H7 (cell line): ENCODE measurements at places on chromosomes 5 and 9. TPM values are rescaled to one million over a fixed set of nuclear protein-coding genes. Genes with fewer than 3 reads are reported as not detected.

The TTC23L gene
- 0.55 and 1.4 TPM in 2 replicates for total RNA-seq

The ZNF622 gene
- 38.5 and 40.1 TPM in 2 replicates for total RNA-seq

The TAF11L10 gene
- not detected in 2 replicates for total RNA-seq

- DNase-seq = peak; percentile 33
These were observed 193.2 kb downstream of the CACNA1B start for GRCh38 chr9:138070815-138071214.

- DNase-seq = no peak
These were observed 74.9 kb upstream of the NIPAL4 start for GRCh38 chr5:157384971-157385709.

DNA sequence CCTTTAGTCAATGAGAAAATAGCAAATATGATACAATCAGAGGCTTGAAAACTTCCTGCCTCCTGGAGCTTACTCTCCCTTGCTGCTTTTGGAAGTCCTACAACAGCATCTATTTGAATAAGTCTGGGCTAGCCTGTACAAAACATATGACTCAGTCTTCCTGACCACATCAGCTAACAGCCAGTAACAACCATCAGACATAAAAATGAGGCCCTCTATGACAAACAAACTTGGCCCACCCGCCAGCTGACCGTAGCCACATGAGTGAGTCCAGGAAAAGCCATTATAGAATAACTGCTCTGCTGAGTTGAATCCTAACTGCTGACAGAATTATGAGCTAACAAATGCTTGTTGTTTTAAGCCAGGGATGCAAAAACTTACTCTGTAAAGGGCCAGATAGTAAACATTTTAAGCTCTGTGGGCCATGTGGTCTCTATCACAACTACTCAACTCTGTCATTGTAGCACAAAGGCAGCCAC lies 347.6 kb downstream of the PTPRD start:
- DNase-seq = no peak

DNA sequence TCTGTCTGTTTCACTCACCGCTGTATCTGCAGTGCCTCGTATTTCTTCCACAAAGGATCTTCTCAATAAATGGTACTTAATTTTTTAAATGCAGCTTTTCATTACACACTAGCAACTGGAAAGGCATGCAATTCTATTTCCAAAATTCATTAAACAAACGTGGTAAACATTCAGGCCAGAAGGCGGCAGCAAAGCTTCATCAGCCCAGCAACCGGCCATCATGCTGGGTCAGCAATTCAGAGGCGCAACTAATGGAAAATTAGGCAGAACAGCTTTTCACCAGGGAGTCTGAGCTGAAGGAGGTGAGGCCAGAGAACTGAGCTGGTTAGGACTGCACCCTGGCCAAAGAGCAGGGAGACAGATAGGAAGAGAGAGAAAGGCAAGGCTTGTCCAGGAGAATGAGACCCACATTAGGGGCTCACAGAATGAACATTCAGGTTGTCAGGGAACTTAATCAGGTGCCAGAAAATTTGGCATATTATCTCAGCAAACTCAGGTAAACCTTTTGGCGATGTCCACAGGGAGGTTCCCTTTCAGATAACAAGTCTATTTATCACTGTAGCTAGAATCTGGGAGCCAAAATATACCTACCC lies 17.7 kb upstream of the RNF180 start:
- DNase-seq = peak; percentile 69

- DNase-seq = no peak
These were observed 10.6 kb downstream of the UNC5A start for GRCh38 chr5:176820937-176821336.

DNA sequence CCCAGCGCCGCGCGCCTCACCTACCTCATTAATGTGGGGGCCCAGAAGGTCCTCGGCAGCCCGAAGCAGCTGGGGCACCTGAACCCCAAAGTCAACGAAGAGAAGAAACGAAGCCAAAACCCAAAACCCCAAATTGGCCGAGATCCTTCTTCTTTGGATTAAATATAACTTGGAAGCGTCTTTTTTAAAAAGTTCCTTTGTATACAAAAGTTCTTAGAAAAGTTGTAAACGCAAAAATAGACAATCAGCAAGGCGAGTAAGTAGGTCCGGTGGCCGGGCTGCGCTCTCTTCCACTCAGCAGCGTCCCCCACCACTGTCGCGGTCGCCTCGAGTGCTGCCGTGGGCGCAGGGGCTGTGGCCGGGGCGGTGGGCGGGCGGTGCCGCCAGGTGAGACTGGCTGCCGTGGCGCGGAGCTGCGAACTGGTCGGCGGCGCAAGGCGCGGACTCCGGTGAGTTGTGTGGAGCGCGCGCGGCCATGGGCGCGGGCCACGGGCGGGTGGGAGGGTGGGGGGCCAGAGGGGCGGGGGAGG lies 360 bp downstream of the KLF4 start:
- peak; percentile 69 for DNase-seq

The PALM2AKAP2 gene
- total RNA-seq = 0.15 and 1.1 TPM in 2 replicates

GRCh38 chr5:17743580-17744435 lies 109.5 kb downstream of the TAF11L14 start:
- DNase-seq = no peak

The SLC34A3 gene
- 0.03 TPM in 1 of 2 replicates, not detected in the other for total RNA-seq

The MAMDC2 gene
- total RNA-seq = 2.0 and 5.4 TPM in 2 replicates

- DNase-seq = peak; percentile 70
These were observed 126.7 kb downstream of the SLC25A46 start for GRCh38 chr5:110865400-110866094.

DNA sequence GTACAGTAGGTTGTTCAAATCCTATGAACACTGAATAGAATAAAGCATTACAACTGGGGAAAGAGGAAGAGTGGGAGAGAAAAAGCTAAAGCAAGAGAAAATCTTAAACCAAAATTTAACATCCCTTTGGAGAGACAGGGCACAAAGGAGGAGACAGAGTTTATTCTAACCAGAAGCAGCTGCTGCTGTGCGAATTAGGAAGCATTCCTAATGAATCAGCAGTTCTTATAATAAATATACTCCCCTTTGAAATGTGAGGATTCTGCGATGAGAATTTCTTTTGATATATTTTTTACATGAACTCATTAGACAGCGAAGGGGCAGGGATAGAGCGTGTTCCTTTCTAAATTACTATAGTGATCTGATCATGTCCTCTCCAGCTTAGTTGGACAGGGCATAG lies 233.4 kb downstream of the DENND1A start:
- DNase-seq = no peak

DNA sequence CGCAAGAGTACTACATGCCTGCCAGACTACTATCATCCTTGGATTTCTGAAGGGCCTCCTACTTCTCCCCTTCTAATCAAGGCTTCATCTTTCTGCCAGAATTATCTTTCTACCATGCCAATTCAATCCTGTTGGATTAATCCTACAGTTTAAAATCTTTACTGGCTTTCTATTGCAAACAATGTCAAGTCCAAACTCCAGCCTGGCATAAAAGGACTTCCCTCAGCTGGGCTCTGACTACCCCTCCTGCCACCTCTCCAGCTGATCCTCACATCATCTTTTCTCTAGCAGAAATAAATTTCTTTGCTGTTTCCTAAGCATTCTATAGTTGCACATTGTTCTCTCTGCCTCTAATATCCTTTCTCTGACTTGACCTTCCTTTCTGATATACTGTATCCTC lies 119.7 kb upstream of the RAD23B start:
- DNase-seq = no peak

The RASEF gene
- total RNA-seq = 1.2 TPM in 2 replicates

- DNase-seq = no peak
These were observed 141.4 kb upstream of the LMX1B start for GRCh38 chr9:126472198-126472947.

DNA sequence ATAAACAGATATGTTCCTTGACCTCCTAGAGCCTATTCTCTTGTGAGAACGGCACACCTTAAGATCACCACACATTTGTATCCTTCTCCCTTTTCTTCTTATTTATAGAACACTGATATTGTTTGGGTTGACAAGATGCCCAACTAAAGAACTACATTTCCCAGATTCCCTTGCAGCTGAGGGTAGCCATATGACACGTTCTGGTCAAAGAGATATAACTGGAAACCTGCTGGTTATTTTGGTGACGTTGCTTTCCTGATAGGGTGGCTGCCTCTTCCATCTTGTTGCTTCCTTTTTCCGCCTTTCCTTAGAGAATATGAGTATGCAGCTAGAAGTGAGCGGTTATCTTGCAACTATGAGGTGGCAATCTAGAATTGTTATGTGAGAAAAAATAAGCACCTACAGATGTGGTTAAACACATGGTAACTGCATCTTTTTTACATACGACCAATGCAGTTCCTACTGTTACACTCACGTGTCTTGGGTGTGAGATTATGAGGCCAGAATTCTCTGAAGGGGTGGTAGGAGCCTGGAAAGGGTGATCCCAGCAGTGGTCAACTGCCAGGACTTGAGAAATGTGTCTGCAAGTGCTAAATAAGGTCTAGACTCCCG lies 72.9 kb downstream of the SEC61B start:
- DNase-seq = peak; percentile 33

The GLDC gene
- total RNA-seq = 66.8 and 76.7 TPM in 2 replicates

The NIPSNAP3A gene
- total RNA-seq = 19.0 and 20.4 TPM in 2 replicates

The NSMF gene
- 37.9 and 39.0 TPM in 2 replicates for total RNA-seq

- no peak for DNase-seq
These were observed 190.3 kb downstream of the DCP2 start for GRCh38 chr5:113166852-113167366.

The LVRN gene
- 0.15 and 1.2 TPM in 2 replicates for total RNA-seq

The PCDHB12 gene
- not detected in 2 replicates for total RNA-seq

GRCh38 chr9:121075251-121076036 lies 689 bp downstream of the CNTRL start:
- no peak for DNase-seq

- DNase-seq = no peak
These were observed 31.8 kb downstream of the DNAI1 start for GRCh38 chr9:34490360-34490759.

- peak; percentile 88 for DNase-seq
These were observed 4.1 kb downstream of the SAXO1 start for GRCh38 chr9:19028835-19029451.

The MCTP1 gene
- total RNA-seq = 0.41 and 1.0 TPM in 2 replicates

The OBP2B gene
- not detected in 2 replicates for total RNA-seq

DNA sequence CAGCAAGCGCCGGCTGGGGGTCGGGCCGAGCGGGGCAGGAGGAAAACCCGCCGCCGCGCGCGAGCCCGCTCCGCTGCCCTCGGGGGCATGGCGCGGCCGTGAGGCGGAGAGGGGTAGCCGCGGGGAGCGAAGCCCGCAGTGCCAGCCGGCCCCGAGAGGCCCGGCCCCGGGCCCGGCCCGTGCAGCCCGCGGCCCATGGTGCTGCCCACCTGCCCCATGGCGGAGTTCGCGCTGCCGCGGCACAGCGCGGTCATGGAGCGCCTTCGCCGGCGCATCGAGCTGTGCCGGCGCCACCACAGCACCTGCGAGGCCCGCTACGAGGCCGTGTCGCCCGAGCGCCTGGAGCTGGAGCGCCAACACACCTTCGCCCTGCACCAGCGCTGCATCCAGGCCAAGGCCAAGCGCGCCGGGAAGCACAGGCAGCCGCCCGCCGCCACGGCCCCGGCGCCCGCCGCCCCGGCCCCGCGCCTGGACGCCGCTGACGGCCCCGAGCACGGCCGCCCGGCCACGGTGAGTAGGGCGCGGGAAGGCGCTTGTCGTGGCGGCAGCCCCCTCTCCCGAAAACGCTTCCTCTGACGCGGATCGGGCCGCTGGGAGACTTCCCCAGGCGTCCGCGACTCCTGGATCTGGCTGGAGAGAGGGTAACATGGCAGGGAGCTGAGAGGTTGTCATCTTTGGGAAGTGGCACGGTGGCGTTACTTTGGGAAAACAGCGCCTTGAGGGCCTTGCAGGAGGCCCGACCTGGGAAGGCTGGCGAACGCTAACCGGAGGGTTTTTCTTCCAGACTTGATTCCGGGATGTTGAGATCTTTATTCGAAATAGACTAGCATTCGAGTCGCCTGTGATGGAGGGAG lies 523 bp downstream of the MAML1 start:
- no peak for DNase-seq

DNA sequence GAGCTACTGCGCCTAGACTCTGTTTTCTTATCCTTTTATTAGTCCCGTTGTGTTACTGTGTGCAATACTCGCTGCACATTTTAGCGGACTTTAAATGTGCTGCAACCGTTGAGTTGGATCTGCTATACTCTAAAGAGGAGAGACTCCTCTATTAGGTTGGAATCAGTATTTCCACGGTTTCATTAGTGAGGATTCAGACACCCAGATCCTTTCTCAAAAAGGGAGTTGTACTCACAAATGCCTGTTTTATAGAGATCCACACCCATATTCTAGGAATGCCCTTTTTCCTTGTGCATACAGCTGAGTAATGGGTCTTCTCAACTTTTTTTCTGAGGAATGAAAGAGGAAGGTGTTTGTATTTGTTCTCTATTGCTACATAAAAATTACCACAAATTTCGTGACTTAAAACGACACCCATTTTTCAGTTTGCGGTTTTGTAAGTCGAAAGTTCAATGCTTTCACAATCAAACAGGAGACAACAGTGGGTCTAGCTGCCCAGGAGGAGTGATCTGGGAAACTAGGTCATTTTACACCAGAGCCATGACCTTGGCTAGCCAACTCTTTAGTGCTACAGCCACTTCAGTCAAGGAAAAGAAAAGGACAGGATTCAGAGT lies 52.8 kb upstream of the SLC44A1 start:
- no peak for DNase-seq

The BARHL1 gene
- 0.07 TPM in 1 of 2 replicates, not detected in the other for total RNA-seq

DNA sequence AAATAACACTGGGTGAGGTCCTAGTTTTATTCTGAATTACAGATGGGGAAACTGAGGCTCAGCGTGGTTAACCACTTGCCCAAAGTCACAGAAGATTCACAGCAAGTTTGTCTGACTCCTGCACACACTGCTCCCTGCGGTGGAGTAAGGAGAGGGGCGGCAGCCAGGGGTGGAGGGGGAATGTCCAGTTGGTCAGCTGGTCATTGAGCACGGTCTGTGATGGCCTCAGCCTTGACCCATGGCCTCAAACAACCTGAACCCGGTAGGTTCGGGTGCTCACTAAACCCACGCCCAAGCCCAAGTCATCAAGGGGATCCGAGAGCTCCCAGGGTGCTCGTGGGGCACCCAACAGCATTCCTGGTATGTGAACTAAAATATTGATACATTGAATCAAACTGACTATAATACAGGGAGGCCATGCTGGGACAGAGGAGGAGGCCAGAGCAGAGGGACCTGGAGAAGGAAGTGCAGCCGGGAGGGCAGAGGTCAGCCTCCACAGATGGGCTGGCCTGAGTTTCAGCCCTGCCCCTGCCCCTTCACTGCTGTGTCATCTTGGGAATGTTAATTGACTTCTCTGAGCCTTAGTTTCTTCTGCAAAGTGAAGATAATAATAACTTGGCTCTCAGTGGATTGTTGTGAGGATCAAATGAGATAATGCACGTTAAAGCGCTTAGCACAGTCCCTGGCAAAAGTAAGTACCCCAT lies 3.6 kb upstream of the IL17B start:
- no peak for DNase-seq

- DNase-seq = peak; percentile 83
These were observed 58.2 kb upstream of the GGTA1 start for GRCh38 chr9:121557581-121558447.
